ENCODE measurements at places on chromosomes 16 and 17.

- DNase-seq, result no peak
Observed at GRCh38 chr17:15452746-15453145, 14.7 kb downstream of the CDRT4 start.

DNA sequence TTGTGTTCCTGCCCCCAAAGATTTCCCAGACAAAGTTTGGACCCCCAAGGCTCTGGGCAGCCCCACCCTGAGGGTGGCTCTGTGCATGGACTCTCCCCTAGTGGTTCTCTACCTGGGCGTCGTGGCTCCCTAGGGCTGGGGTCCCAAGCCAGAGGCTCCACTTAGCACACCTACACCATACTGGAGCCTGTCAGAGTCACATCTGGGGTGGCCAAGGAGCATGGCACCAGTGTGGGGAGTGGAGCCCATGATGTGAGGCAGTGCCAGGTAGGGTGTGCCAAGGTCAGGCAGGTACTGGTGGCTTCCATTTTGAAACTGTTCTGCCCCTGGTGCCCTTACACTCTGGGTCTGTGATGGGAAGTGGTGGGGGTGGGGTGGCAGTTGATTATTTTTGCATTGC lies 109.9 kb upstream of the GNAO1 start:
- no peak for DNase-seq

GRCh38 chr16:78984324-78984723 lies 616.2 kb downstream of the MAF start:
- DNase-seq, result no peak

DNA sequence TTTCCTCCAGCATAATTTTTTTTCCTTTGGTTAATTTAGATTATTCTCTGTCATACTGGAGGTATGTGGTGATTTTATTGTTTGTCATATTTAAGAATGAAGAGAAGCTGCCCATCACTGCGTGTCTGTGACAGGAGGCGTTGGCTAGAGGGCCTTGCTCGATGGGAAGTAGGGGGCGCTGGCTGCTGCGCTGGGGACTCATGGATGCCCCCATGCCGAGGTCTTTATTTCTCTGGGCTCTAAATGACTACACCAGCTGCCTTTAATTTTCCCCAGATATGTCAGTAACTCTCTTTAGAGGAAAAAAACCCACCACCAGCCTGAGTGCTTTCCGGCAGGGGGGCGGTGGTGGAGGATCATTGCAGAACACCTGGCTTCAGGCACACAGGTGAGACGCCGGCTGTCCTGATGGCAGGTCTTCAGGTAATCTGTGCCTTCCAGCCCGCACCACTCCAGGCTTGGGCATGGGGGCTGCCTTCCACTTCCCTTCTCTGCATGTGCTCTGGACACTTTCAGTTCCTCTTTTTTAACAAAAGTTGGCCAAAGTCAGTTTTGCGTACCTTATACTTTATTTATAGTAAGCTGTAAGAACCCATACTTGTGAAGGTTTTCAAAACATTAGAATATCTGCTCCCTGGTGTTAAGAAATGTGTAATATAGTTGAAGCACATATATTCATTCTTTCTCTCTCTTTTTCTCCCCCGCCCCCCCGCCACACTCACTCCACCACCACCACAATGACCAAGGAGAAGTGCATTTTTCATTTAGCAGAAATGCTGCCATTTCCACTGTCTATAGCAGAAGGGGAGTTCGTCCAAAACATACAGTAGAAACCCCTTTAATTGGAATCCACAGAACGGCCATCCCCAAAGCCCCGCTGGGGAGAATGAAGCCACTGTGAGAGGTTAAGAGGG lies 192.7 kb downstream of the RPTOR start:
- DNase-seq, result peak; percentile 86

DNA sequence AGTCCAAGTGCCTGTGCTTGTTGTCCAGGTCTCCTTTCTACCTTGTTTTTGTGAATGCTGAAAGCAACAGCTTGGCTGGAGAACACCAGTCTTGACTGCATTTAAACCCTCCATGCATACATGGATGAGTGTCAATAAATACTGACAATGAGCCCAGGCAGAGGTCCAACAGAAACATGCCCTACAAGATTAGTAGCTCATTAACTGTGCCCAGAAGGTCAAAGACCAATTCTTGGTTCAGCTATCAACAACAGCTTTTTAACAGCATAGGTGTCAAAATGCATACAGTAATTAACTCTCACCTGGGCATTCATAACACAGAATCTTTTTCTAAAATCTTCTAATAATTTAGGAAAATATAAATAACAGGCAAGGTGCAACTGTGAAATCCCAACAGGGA lies 63.2 kb downstream of the N4BP1 start:
- no peak for DNase-seq

- no peak for DNase-seq
Observed at GRCh38 chr16:49970797-49971431, 54.1 kb upstream of the CNEP1R1 start.

DNA sequence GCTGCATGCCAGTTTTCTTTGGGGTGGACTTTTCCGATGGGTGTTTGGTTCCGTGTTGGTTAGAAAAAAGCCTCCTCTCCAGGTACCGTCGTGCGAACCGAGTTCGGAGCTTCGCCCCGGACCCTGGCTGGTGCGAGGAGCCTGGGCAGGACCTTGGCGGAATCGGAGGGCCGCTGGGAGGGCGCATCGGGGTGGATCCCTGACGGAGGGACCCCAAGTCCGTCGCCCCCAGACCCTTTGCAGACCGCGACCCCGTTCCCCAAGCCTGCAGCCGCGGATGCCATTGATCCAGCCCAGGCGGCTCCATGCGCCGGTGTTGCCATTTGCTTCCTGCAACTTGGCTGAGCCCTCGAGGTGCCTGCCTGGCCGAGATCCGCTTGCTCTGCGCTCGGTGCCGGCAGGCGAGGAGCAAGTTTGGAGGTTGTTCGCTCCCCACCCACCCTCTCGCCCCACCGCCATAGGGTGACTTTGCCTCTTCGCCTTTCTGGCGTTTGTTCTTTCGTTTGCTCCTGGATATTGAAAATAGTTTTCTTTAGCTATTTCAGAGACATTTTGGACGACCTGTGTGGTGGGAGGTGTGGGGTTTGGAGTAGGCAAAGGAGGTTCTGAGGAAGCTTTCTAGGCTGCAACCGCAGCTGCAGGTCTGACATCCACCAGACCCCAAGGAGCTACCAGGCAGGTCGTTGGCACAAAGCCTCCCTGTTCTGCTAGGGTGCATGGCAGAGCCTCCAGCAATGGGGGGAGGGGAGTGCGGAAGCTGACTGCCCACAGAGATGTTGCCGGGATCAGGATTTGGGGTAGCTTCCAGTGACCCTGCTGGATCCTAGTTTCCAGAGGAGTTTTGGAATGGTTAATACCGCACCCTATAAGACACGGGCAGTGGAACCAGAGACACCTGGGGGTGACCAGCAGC lies 58.2 kb downstream of the RAP1GAP2 start:
- DNase-seq, result no peak

GRCh38 chr16:26768385-26769010 lies 298.2 kb upstream of the C16orf82 start:
- DNase-seq, result no peak

DNA sequence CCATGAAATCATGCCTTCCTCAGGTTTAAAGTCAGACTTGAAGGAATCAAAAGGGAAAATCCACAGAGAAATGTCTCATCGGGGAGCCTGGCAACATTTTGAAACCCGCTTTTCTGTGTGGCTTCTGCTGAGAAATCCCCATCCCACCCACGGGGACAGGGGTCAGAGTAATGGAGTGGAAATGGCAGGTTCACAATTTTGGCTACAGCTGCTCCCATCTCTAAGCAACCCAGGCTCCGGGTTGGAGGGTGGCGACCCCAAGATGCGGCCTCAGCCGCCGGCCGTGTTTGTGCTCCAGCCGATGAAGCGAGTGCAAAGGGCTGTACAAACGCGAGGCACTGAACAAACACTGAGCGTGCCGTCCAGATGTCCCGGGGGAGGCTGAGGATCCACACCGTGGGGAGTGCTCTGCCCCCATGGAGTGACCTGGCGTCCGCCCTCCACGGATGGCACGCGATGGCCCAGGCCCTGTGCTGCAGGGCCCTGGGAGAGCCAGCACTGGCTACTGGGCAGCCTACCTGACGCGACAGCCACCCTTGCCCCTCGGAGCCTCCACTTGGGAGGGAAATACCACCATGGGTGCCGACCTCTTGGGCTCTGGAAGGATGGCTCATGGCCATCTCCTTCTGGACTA lies 22.2 kb downstream of the SLC43A2 start:
- no peak for DNase-seq

- DNase-seq, result no peak
Observed at GRCh38 chr16:27564224-27564623, 14.3 kb downstream of the KATNIP start.

DNA sequence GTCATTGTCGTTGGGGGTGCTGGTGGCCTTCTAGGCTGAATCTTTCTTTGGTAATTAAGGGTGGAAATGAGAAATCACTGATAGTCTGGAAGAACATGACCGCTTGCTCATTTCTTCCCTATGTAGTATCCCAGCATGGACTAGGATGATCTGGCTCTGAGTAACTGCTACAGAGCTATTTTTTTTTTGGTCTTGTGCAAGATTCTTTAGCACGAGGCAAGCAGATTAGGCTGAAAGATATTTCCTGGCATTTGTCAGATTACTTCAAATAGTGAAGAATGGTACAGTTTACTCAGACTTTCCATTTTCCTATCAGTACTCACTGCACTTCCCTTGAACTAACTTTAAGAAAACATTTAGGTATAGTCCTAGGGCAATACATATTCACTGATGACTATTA lies 89.0 kb downstream of the SYCE1L start:
- no peak for DNase-seq

- no peak for DNase-seq
Observed at GRCh38 chr17:44543213-44543904, 13.9 kb upstream of the FZD2 start.

DNA sequence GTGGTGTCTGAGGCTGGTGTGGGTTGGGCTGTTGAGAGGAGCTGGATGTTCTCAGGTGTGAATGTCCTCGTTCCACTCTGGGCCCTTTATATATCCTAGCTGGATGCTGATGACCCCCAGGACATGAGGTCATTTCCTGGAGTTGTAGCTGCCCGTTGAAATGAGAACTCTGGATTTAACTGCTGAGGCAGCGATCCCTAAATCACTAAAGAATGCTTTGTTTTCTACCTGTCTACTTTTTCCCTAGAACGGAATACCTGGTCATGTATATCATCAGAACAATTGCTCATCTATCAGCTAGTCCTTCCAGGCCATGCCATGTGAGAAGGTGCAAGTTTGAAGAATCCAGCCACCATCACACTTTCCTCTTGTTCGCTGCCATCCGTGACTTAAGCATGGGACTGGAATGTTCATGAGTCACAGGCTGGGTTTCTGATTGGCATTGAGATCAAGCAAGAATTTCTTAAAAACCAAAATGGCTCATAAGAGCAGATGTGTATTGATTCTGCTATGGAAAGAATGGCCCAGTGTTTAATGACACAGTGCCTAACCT lies at the start of gene KRTAP2-3:
Gene KRTAP2-3 (minus strand): TSS at position 63 of the 553 bp plus-strand sequence. CDS start 64 bp downstream, outside the sequence.
- DNase-seq, result no peak

DNA sequence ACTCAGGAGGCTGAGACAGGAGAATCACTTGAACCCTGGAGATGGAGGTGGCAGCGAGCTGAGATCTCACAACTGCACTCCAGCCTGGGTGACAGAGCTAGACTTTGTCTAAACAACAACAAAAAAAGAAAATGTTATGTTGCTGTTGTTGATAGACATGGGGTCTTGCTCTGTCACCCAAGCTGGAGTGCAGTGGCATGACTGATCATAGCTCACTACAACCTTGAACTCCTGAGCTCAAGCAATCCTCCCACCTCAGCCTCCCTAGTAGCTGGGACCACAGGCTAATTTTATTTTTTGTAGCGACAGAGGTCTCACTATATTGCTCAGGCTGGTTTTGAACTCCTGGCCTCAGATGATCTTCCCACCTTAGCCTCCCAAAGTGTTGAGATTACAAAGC lies 20.0 kb downstream of the FBXO47 start:
- no peak for DNase-seq

DNA sequence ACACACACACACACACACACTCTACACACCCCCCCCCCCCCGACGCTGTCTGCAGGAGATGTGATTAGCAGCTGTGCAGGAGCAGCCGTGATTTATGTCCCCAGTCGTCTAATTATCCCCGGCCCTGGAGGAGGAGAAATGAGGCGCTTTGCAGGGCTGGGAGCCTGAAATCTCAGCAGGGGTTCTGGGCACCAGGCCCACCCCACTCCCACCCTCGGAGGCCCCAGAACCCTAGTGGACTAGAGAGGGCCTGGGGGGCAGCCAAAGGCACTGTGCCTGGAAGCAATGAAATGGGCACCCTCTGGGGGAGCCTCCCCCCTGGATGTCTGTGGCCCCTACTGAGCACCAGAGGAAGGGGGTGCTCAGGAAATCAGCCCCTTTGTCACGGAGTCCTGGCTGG lies 134.2 kb upstream of the CIBAR2 start:
- no peak for DNase-seq

DNA sequence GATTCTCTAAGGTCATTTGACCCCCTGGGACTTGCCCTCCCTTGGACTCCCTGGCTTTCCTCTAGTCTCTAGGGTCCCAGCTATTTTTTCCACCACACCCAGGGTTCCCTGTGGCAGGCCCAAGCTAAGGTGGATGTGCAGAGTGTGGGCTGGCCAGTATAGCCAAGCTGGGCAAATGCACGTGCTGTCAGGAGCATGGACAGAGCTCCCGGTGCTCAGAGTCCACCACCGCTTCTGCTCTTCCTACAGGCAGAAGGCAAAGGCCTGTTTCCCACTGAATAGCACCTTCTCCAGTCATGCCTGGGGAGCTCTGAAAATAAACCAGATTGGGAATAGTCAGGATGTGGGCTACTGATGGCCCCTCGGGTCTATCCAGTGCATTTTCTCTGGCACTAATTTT lies 53.3 kb downstream of the GNAO1 start:
- DNase-seq, result no peak

GRCh38 chr17:41265078-41265477 lies at the start of gene KRTAP9-6:
KRTAP9-6 (plus strand) TSS chr17:41265378; CDS start chr17:41265378, 0 bp downstream.
- no peak for DNase-seq

DNA sequence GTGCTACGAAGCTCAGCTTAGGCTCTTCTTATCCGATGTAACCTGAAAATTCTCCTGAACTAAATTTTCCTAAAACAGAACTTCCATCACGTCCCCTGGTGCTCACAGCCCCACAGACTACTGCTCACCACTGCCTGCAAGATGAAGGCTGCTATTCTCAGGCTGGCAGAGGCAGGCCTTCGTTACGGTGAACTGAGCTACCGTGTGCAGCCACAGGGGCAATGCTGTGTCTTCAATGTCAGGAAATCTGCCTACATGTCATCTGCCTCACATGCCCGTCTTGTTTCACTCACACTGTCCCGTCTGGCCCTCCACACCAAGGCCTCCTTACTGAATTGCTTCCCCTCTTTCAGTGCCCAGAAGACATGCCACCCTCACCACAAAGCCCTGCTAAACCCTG lies 15.9 kb downstream of the EMC8 start:
- DNase-seq, result no peak

Measured in Kasumi-1 (cell line).